ENCODE measurements at places on chromosomes 11 and 22. TPM values are rescaled to one million over a fixed set of nuclear protein-coding genes. Genes with fewer than 3 reads are reported as not detected.

DNA sequence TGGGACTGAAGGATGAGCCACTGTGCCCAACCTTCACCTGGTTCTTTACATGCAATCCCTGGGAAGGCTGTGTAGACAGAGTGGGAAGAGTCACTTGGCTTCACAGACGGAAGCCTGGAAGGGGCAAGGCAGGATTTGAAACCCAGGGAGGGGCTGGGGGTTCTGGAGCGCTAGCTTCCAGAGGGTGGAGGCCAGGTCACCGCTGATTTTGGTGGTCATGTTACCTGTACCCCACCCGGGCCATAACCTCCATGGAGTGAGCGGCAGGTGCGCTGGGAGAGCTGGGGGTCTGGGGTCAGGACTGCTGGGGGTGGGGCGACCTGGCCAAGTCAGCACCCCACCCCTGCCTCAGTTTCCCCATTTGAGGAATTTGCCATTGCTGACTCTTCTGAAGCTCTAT is 38.3 kb downstream of the PDGFB start:
- DNase-seq, result no peak

GRCh38 chr11:104704888-104705287 is 193.4 kb downstream of the CASP12 start:
- no peak for DNase-seq

The TMEM138 gene
- total RNA-seq, result 23.9 TPM

- peak; percentile 16 for DNase-seq
Observed at GRCh38 chr22:35634015-35634414, 14.2 kb upstream of the APOL6 start.

The DENND5A gene
- 110 TPM for total RNA-seq

The THRSP gene
- total RNA-seq, result not detected

- DNase-seq, result peak; percentile 73
Observed at GRCh38 chr11:64608636-64609035, 17.6 kb downstream of the SLC22A12 start.

DNA sequence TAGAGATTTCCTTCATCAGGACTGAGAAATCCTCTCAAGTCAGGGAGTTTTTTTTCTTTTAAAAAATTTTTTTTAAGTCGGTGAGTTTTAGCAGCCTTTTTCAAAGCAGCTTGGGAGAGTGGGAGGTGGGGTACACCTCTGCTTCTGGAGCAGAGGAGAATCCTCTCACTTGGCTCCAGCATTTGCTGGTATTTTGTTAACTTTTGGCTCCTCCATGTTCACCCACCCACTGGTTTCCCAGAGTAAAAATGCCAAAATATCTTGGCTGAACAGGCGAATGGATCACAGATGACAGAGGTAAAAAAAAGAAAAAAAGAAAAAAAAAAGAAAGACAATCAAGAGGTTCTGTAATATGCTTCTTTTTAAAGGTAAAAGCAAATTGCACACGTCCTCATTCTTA is 68.0 kb downstream of the GAB2 start:
- no peak for DNase-seq

DNA sequence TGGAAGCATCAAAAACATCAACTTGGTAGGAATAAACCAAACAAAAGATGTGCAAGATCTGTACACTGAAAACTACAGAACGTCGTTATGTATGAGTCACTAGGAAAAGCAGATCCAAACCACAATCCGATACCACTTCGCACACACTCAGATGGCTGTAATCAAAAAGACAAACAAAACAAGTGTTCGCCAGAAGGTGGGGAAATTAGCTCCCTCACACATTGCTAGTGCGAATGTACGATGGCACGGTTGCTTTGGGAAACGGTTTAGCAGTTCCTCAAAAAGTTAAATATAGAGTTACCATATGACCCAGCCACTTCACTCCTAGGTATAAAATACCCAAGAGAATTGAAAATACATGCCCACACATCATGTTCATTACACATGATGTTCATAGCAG is 14.8 kb upstream of the CARD10 start:
- DNase-seq, result no peak

GRCh38 chr11:57476047-57476756 is 15.9 kb downstream of the RTN4RL2 start:
- peak; percentile 87 for DNase-seq

GRCh38 chr22:30291058-30291892 is 2.0 kb upstream of the CASTOR1 start:
- peak; percentile 61 for DNase-seq

GRCh38 chr11:72958791-72959190 is 144.6 kb downstream of the ATG16L2 start:
- DNase-seq, result no peak

The KIRREL3 gene
- 0.10 TPM for total RNA-seq

DNA sequence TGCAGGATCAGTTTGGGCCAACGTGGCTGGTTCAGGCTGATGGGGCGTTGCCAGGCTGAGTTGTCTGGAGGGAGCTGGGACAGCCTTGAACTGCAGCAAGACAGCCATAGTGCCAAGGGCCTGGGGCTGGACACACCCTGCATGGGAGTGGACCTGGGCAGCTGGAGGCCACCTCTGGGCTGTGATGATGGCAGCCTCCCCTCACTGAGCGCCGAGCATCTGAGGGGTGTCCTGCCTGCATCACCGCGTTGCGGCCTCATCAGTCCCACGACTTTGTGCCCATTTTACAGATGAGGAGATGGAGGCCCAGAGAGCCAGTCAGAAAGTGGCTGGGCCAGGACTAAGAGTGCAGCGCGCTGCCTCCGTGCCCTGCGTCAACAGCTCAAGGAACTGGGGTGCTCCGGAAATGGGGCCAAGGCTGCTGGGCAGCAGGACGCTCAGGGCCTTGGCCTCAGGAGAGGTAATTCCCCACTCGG is 590 bp upstream of the TSPO start:
- DNase-seq, result no peak

- DNase-seq, result peak; percentile 43
Observed at GRCh38 chr22:24003887-24004286, 1.4 kb downstream of the GSTT4 start.

DNA sequence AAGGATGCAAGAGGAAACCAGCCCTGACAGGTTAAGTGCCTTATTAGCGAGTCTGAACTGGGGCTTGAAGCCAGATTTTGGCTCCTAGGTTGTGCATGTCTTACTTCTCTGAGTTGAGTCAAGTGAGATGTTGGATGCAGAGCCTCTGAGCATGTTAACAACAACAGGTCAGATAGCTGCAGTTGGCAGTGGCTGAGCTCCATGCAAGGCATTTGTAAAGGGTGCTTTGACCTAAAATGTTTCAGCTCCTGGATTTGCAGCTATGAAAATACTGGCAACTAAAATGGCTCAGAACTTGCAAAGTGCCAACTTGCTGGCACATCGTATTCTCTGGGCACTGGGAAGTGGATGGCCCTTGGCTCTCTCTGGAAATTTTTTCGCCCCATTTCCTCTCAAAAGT is 16.4 kb upstream of the CSRP3 start:
- DNase-seq, result no peak

The OR2AT4 gene
- not detected for total RNA-seq

DNA sequence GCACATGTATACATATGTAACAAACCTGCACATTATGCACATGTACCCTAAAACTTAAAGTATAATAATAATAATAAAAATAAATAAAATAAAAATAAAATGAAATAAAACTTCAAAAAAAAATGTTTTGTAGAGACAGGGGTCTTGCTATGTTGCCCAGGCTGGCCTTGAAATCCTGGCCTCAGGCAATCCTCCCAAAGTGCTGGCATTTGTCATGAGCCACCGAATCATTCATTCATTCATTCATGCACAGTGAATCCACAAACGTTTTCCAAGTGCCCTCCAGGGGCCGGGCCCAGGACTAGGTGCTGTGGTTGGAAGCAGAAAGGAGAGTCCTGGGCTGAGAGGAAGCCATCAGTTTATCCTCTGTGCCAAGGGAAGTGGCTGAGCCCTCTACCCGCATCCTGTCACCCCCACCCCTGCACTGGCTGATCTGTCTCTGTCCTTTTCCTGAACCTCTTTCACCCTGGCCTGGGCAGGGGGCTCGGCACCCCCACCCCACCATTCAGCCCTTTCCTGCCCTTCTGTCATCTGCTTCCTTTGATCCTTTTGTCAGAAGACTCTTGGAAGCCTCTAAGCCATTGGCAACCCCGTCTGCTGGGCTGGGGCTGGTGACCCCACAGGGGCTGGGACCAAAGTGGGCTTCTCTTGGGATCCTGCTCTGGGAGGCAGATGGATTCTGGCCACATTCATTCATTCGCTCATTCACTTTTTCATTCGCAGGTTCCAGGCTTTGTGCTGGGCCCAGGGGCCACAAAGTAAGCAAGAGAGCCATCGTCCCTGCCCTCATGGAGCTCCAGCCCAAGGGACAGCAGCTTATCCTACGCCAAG is 84.3 kb downstream of the IGLL1 start:
- peak; percentile 13 for DNase-seq

GRCh38 chr11:45379162-45379863 is 93.2 kb upstream of the SYT13 start:
- DNase-seq, result no peak

The TEX54 gene
- total RNA-seq, result not detected

The CYTH4 gene
- total RNA-seq, result not detected

DNA sequence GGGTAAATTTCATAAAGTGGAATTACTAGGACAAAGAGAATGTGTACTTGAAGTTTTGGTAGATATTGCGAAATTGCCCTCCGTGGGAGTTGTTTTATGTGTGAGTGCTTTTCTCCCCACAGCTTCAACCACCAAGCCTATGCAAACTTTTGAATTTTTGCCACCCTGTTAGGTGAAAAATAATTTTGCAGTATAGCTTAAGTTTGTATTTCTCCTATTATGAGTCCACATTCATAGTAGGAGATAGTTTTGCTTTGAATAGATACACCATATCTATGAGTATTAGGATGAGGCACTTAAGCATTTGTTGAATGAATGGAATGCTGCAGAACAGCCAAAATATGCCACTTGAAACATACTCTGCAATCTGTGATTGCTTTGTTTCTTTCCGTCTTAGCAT is 43.6 kb downstream of the UVRAG start:
- DNase-seq, result no peak

The PARVA gene
- total RNA-seq, result 7.5 TPM

GRCh38 chr11:91717169-91717568 is 507.4 kb upstream of the FAT3 start:
- peak; percentile 2 for DNase-seq

DNA sequence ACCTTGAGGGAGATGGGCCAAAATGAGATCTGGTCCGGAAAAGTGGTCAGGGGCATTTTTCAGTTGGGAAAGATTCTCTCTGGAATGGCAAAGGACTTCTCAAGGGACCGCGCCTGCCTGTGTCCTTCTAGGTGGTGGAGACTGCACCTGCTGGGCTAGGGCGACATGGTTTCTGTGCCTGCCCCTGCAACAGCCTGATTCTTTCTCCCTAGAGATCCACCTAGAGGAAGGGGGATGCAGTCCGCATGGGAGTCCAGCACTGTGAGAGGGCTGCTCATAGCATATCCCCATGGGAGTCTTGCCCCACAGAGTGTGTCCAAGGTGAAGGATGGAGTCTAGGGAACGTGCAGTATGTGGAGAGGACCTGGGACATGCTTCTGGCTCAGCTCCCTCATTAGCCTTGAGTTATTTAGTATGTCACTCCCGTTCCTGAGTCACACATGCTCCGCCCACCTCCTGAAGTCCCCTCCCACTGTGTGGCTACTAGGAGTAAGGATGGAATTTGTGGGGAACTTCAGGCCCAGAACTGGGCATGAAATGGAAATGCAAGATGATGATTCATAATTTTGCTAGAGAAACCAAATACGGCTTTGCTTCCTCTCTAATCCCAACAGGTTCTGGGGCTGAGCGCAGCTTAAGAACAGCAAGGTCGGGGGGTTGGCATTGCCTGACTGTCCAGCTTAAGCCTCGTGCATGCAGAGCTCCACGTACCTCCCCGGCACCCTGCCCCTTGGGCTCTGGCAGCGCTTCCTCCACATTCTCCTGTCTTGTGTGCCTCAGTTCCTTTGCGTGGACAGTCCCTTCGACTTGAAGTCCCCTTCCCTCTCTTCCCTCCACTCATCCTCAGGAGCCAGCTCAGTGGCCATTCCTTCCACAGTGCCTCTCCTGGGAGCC is 35.0 kb downstream of the GRIK4 start:
- DNase-seq, result peak; percentile 74

DNA sequence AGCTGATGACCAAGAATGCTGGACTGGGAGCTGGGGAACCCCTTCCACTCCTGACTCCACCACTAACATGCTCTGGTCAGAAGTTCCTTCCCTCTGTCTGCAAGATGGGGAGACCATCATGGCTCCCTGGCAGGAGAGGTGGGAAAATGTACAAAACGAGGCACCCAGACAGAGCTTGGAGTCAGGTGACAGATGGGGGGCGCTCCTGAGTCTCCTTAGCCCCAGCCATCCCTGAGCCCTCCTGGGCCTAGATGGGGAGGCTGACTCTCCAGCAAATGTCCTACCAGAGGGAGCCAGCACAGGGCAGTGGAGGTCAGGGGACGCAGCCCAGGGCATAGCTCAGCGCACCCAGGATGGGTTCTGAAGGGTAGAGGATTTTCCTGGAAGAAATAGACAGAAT is 20.0 kb downstream of the KCNJ4 start:
- peak; percentile 92 for DNase-seq

- peak; percentile 15 for DNase-seq
Observed at GRCh38 chr11:15295695-15296094, 181.0 kb downstream of the INSC start.

The PRR33 gene
- not detected for total RNA-seq

- no peak for DNase-seq
Observed at GRCh38 chr11:113161711-113162591, 152.4 kb upstream of the TTC12 start.

The TRIM49D2 gene
- total RNA-seq, result not detected

The GLYATL2 gene
- total RNA-seq, result not detected

DNA sequence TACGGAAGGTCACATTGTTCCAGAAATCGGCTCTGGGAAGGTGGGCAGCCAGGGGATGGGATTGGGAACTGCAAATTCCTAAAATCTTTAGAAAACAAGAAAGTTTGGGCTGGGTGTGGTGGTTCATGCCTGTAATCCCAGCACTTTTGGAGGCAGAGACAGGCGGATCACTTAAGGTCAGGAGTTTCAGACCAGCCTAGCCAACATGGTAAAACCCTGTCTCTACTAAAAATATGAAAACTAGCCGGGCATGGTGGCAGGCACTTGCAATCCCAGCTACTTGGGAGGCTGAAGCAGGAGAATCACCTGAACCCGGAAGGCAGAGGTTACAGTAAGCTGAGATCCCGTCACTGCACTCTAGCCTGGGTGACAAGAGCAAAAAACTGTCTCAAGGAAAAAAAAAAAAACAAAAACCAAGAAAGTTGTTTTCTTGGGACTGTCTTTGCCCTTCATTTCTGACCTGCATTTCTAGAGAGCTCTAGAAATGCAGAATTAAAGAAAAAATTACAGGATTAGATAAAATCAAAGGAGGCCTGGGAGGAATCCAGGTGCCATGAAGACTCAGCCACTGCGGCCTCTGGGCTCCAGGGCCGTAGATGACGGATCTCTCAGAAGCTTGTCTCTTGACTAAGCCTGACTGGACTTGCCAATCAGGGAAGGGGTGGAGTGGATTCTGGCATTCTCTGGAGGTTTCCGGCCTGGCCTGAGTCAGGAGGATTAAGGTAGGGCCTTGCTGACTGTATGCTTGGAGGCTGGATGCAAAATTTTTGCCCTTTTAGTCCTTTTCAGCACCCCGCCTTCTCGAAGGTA is 5.3 kb upstream of the MALAT1 start:
- DNase-seq, result no peak

The KCNK7 gene
- total RNA-seq, result not detected

The OAF gene
- 11.6 TPM for total RNA-seq

Data from H7 (cell line).